CD4-positive, alpha-beta T cell treated with Interleukin-6 for 4 hours (primary cell): ENCODE measurements at places on chromosomes 1 and 21.

DNA sequence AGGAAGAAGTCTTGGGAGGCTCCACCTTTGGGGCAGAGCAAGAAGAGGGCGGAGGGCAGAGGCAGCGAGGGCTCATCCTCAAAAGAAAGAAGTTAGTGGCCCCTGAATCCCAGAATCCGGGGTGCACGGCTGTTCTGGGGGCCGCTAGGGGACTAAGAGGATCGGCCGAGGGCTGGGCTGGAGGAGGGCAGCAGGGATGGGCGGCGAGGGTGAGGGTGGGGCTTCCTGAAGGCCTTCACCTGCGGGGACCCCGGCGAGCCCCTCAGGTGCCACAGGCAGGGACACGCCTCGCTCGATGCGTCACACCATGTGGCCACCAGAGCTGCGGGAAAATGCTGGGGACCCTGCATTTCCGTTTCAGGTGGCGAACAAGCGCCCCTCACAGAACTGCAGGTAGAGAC, 23.9 kb downstream of the COL6A1 start:
- no peak for DNase-seq

DNA sequence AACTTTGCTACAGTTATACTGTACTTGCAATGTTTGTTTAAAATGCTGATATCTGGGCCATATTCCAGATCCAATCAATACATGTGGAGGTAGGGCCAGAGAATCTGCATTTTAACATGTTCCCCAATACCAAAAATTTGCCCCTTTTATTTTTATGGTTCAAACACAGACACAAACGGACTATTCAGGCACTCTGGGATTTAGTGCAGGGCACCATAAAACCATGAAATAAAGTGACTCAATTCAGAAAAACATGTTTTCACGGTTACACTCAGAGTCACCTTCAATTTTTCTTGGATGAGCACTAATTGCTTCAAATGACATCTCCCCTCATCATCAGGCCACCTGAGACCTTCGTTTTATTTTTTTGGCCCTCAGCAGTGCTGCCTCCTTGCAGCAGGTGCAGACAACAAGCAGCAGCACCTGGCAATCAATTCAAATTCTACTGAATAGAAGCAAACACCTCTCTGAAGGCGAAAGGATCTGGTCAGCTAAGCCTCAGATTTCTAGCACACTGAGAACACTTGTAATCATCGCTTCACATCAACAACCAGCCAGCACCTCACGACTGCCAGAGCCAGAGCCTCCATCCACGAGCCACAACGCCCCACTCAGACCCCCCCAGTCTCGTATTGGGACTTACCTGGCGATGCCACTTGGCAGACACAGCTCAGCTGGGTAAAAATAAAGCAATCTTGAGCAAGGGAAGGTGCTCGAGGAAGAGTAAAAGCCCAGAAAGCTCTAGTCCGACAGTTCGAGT, 1.1 kb downstream of the ERO1B start:
- peak; percentile 26 for DNase-seq

- DNase-seq, result no peak
Measured at GRCh38 chr1:210551899-210552298, 223.2 kb downstream of the HHAT start.

- DNase-seq, result no peak
Measured at GRCh38 chr1:78275456-78275855, 215.3 kb upstream of the PTGFR start.

DNA sequence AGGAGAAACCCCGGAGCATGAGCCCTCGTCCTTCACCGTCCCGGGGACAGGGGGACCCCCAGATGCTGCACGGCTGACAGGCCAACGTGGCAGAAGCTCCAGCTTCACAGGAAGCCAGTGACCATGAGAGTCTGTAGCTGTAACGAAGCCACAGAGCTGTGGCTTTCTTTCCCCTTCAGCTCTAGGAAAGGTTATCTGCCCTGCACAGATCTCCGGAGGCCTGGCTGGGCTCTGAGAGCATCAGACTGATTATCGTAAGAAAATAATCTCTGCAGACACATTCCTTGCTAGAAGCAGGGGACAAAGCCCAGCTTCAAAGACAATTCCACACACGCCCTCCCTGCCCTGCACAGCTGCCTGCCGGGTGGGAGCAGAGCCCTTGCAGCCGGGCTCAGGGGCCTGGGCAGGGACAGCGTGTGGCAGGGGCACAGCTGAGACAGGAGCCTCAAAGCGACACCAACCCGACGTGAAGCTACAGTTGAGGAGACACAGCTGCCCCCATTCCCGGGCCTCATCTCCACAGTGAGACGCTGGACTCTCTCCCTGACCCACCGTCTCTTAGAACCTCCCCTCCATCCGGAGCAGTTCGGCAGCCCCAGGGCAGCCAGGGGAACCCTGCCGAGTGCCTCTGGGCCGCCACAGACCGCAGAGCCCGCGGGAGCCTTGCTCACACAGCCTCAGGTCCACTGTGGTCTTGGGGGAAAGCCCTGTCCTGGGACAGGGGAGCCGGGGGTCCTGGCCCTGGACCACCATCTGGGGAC, 30.6 kb downstream of the POFUT2 start:
- DNase-seq, result no peak

DNA sequence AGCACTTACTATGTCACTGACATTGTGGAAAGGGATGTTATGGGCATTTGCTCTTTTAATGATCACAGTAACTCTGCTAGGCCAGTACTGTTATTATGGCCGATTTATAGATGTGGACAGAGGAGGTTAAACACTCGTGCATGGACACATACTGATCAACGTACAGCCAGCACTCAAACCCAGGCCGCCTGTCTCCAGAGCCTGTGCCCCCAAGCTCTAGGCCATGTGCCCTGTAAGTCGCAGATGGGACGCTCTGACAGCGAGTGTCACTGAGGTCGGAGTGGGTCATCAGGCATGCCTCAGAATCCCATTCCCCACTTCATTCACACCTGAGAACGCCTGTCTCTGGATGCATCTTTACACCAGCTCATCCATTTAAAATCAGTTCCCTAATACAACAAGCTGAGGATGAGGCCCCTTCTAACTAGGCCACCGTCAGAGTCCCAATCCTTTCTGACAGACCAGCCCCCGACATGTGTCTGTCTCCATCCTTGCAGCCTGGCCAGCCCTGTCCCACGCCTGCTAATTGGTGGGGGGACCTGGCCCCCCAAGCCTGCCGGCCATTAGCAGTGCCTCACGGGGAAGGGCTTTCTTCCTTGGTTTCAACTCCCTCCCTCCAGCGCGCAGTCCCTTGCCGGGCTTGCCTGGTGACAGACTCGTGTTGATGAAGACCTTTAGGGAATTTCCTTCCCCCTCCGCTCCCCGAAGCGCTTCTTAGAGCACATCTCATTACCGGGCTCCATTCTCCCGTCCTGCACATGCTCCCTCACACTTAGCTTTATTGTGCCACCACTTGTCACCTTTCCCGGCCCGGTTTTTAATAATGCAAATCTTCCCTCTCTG, 436.8 kb downstream of the KIF26B start:
- DNase-seq, result no peak

GRCh38 chr1:157245823-157246222, 107.6 kb upstream of the ETV3 start:
- no peak for DNase-seq

- DNase-seq, result no peak
Measured at GRCh38 chr1:6075748-6076147, 30.1 kb downstream of the KCNAB2 start.

- DNase-seq, result no peak
Measured at GRCh38 chr21:41666641-41667081, 100.2 kb downstream of the RIPK4 start.

- no peak for DNase-seq
Measured at GRCh38 chr1:87330057-87330884, 1.6 kb downstream of the LMO4 start.

- DNase-seq, result no peak
Measured at GRCh38 chr1:244406337-244406736, 45.4 kb downstream of the ADSS2 start.

GRCh38 chr1:57612833-57613232, 189.0 kb upstream of the DAB1 start:
- DNase-seq, result no peak
